ENCODE measurements at places on chromosomes 11 and 22.

- H3K4me1 ChIP-seq, result no peaks in the 10 kb centered on the region
- no peak overlapping the region for H3K27ac ChIP-seq
- no peak overlapping the region for H3K4me3 ChIP-seq
- no peak for DNase-seq
- H3K36me3 ChIP-seq, result no peaks in the 10 kb centered on the region
- no peaks in the 10 kb centered on the region for H3K27me3 ChIP-seq
Measured at GRCh38 chr11:93248602-93249001, 50.8 kb upstream of the SLC36A4 start.

- peaks cover 9% of the 10 kb centered on the region for H3K36me3 ChIP-seq
- H3K4me1 ChIP-seq, result peaks cover 13% of the 10 kb centered on the region
- no peak for DNase-seq
Measured at GRCh38 chr22:26552466-26552865, 37.5 kb downstream of the TPST2 start.

DNA sequence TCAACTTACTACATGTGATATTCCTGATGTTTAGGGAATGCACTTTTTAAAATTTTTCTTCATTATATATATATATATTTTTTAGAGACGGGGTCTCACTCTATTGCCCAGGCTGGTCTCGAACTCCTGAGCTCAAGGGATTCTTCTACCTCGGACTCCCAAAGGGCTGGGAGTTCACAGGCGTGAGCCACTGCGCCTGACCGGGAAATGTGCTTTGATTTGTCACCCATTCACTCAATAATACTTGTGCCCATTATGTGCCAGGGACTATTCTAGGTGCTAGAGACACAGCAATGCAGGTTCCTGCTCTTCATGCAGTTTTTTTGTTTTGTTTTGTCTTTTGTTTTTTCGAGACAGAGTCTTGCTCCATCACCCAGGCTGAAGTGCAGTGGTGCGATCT lies 56.1 kb upstream of the INCENP start:
- H3K36me3 ChIP-seq, result no peaks in the 10 kb centered on the region
- H3K4me1 ChIP-seq, result no peaks in the 10 kb centered on the region
- no peak for DNase-seq
- H3K27ac ChIP-seq, result no peak overlapping the region

GRCh38 chr22:22318723-22319465 lies 74.3 kb downstream of the VPREB1 start:
- peaks cover 17% of the 10 kb centered on the region for H3K36me3 ChIP-seq
- no peak for DNase-seq
- no peak overlapping the region for H3K4me3 ChIP-seq
- no peaks in the 10 kb centered on the region for H3K27me3 ChIP-seq

DNA sequence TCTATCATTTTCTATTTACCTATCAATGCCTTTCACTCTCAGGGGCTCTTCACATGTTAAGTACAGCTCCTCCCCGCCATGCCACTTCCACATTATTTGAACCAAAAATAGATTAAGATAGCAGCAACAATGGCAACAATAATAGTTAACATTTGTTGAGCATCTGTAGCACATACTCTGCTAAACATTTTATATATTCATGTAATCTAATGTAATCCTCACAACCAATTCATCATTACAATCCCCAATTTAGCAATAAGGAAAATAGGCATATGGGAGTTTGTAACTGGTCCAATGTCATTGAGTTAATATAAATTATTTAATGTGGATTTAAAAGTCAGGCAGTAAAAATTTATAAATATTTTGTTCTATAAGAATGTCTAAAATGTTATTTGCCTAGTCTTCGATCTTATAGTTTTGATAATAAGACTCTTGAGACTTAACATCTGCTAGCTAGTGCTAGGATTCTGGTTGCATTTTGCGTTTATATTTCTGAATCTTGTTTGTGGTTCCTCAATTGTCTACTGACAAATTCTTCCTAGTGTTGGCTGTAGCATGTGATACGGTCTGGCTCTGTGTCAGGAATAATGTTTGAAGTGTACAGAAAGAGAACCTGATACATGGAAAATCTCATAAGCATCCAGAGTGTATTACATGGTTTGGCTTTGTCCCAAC lies 621.5 kb upstream of the LUZP2 start:
- H3K4me3 ChIP-seq, result no peak overlapping the region
- H3K4me1 ChIP-seq, result no peaks in the 10 kb centered on the region
- no peaks in the 10 kb centered on the region for H3K27me3 ChIP-seq

DNA sequence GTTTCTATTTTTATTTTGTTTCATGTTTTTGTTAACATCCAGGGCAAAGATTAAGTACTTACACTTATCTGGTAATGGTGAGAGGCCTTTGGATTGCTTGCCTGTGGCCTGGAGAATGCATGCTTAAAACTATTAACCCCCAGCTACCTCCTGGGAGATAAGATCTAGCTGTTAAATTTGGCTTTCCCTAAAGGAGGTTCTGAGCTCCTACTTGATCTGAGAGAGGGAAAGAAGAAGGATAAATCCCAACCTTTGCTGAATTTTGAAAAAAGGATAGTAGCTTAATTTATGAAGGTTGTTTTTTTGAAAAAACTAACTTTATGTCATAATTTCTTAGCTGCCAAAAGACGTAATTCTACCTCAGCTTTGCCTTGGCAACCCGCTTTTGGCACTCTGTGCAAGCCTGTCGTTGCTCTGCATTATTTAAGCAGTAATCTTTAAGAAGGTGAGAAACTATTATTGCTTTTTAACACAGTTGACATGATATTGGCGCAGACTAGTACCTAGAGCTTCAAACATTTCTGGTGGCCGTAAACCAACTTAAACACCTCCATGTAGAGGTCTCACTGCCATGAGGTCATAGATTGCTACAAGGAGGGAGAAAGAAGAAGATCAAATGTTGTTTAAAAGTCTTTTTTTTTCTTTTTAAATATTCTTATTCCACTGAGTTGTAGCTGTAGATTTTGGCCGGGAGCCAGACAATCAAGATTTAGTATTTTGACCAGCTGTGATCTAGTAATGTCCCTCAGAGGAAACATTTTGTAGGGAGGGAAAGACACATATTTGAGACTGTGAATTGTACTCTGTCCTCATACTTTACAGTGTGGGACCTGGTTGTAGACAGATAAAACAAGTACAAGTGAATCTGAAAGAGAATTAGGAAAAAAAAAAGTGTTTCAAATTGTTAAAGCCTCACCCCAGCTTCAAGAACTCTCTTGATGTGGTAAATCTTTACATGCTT lies 74.4 kb downstream of the WNT11 start:
- H3K36me3 ChIP-seq, result peaks cover 4% of the 10 kb centered on the region
- no peak overlapping the region for H3K4me3 ChIP-seq
- no peak for DNase-seq
- peaks cover 10% of the 10 kb centered on the region for H3K4me1 ChIP-seq
- H3K27ac ChIP-seq, result no peak overlapping the region

DNA sequence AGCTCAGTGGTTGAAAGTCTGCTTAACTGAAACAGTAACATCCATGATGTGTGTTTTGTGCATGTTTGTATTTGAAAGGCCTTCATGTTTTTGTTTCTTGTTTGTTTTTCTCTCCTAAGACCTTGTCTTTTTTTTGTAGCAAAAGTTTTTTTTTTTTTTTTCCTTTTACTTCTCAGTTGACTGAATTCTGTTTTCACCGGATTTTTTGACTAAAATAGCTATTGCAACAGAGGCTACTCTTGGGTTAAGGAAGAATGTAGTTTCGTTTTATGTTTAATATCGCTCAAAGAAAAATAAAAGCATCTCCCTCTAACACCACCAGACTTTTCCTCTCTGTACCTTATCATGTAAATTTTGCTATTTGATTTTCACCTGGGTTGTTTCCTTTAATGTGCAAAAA lies 15.1 kb downstream of the APOL6 start:
- no peak for DNase-seq
- H3K27me3 ChIP-seq, result no peaks in the 10 kb centered on the region
- no peak overlapping the region for H3K4me3 ChIP-seq

DNA sequence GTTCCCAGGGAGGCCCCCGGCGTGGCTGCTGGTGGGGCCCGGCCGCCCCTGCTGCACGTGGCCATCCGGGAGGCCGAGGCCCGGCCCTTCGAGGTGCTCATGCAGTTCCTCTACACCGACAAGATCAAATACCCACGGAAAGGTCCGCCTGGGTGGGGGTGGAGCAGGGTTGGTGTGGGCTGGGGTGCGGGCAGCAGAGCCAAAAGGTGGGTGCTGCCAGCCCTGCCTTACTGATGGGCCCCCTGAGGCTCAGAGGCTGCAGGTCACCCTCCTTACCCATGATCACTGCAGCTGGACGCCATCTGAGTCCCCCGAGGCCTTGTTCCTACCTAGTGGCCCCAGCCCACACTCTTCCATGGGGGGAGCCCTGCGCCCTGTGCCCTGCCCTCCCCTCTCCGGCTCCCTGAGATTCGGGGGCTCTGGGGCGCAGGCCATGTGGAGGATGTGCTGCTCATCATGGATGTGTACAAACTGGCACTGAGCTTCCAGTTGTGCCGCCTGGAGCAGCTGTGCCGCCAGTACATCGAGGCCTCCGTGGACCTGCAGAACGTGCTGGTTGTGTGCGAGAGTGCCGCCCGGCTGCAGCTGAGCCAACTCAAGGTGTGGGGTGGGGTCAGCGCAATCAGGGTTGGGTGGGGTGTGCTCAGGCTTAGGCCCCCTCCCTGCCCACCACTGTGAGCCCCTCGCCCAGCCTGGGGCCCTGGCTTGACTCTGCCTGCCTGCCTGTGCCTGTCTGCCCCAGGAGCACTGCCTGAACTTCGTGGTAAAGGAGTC lies 7.6 kb downstream of the THAP7 start:
- peaks cover 19% of the 10 kb centered on the region for H3K4me1 ChIP-seq
- no peaks in the 10 kb centered on the region for H3K27me3 ChIP-seq
- no peak overlapping the region for H3K27ac ChIP-seq
- H3K36me3 ChIP-seq, result peaks cover 72% of the 10 kb centered on the region
- no peak overlapping the region for H3K4me3 ChIP-seq
- DNase-seq, result no peak

GRCh38 chr11:15725246-15725645 lies 610.5 kb downstream of the INSC start:
- H3K4me3 ChIP-seq, result no peak overlapping the region
- no peaks in the 10 kb centered on the region for H3K27me3 ChIP-seq
- H3K4me1 ChIP-seq, result no peaks in the 10 kb centered on the region

- no peaks in the 10 kb centered on the region for H3K4me1 ChIP-seq
- H3K27ac ChIP-seq, result no peak overlapping the region
Measured at GRCh38 chr11:4381901-4382300, 11.6 kb downstream of the TRIM21 start.

DNA sequence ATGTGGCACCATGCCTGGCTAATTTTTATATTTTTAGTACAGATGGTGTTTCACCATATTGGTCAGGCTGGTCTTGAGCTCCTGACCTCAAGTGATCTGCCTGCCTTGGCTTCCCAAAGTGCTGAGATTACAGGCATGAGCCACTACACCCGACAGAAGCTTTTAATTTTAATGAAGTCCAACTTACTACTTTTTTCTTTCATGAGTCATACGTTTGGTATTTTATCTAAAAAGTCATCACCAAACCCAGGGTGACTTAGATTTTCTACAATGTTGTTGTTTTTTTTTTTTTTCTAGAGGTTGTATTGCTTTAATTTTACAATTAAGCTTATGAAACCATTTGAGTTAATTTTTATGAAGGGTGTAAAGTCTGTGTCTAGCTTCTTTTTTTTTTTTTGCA lies 34.9 kb downstream of the JRKL start:
- no peak overlapping the region for H3K27ac ChIP-seq
- DNase-seq, result no peak
- H3K4me3 ChIP-seq, result no peak overlapping the region
- peaks cover 22% of the 10 kb centered on the region for H3K27me3 ChIP-seq

- H3K4me3 ChIP-seq, result no peak overlapping the region
- no peaks in the 10 kb centered on the region for H3K4me1 ChIP-seq
- no peaks in the 10 kb centered on the region for H3K36me3 ChIP-seq
Measured at GRCh38 chr22:49196046-49196511, 631.6 kb downstream of the BRD1 start.

DNA sequence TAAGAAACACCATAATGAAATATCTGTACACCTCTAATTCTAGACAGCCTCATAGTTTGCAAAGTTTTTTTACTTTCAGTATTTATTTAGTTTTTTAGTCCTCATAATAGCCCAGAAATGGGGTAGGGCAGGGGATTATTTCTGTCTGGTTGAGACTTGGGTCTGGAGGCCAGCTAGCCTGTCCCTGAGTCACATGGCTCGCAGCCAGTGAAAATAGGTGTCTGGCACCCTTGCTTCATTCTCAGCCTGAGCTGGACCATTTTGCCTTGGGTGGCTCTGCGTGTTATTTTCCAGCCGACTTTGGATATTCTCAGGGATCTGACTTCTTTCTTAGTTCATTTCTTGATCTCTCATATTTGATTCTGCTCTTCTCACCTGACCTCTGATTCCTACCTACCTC lies 123.9 kb upstream of the NARS2 start:
- no peak overlapping the region for H3K27ac ChIP-seq
- H3K36me3 ChIP-seq, result no peaks in the 10 kb centered on the region
- DNase-seq, result no peak
- H3K4me3 ChIP-seq, result no peak overlapping the region

GRCh38 chr11:122186439-122187080 lies 70.5 kb upstream of the BLID start:
- H3K4me3 ChIP-seq, result no peak overlapping the region
- no peaks in the 10 kb centered on the region for H3K4me1 ChIP-seq
- H3K27ac ChIP-seq, result no peak overlapping the region
- DNase-seq, result no peak
- no peaks in the 10 kb centered on the region for H3K36me3 ChIP-seq
- no peaks in the 10 kb centered on the region for H3K27me3 ChIP-seq

- H3K4me1 ChIP-seq, result no peaks in the 10 kb centered on the region
- no peaks in the 10 kb centered on the region for H3K36me3 ChIP-seq
- H3K4me3 ChIP-seq, result no peak overlapping the region
- no peak for DNase-seq
- no peaks in the 10 kb centered on the region for H3K27me3 ChIP-seq
- H3K27ac ChIP-seq, result no peak overlapping the region
Measured at GRCh38 chr11:126489836-126490660, 134.6 kb downstream of the ST3GAL4 start.

GRCh38 chr11:15418921-15419320 lies 304.2 kb downstream of the INSC start:
- H3K36me3 ChIP-seq, result no peaks in the 10 kb centered on the region
- no peaks in the 10 kb centered on the region for H3K27me3 ChIP-seq
- H3K4me3 ChIP-seq, result no peak overlapping the region
- no peaks in the 10 kb centered on the region for H3K4me1 ChIP-seq
- no peak for DNase-seq

- no peaks in the 10 kb centered on the region for H3K36me3 ChIP-seq
- no peaks in the 10 kb centered on the region for H3K4me1 ChIP-seq
- no peaks in the 10 kb centered on the region for H3K27me3 ChIP-seq
- no peak overlapping the region for H3K27ac ChIP-seq
- no peak for DNase-seq
Measured at GRCh38 chr11:69319255-69320106, 25.5 kb downstream of the MYEOV start.

DNA sequence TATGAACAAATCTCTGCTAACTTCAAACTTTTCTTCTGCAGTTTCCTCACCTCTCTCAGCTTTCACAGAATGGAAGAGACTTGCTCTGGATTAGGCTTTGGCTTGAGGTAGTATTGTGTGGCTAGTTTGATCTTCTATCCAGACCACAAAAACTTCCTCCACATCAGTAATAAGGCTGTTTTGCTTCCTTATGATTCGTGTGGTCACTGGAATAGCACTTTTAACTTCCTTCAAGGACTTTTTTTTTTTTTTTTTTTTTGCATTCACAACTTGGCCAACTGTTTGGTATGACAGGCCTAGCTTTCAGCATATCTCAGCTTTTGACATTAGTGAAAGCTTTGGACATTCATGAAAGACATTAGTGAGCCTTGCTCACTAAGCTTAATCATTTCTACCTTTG lies 47.5 kb upstream of the LRRC55 start:
- no peaks in the 10 kb centered on the region for H3K4me1 ChIP-seq
- no peak for DNase-seq
- H3K4me3 ChIP-seq, result no peak overlapping the region
